Renal pelvis (tissue), 12 donors: ENCODE measurements at places on chromosomes 6 and 20. TPM values are rescaled to one million over a fixed set of nuclear protein-coding genes. Genes with fewer than 3 reads are reported as not detected.

- no peak for DNase-seq
Observed at GRCh38 chr6:4398791-4399190, 263.4 kb upstream of the ECI2 start.

GRCh38 chr6:134667111-134667510 lies 282.8 kb downstream of the ALDH8A1 start:
- DNase-seq = no peak

COL10A1 gene
- 0.21 TPM for polyA plus RNA-seq

KIF13A gene
- polyA plus RNA-seq = 40.3 TPM

PACSIN1 gene
- 0.80 TPM for polyA plus RNA-seq

GRCh38 chr6:14046476-14047068 lies 71.0 kb upstream of the CD83 start:
- no peak for DNase-seq

DNA sequence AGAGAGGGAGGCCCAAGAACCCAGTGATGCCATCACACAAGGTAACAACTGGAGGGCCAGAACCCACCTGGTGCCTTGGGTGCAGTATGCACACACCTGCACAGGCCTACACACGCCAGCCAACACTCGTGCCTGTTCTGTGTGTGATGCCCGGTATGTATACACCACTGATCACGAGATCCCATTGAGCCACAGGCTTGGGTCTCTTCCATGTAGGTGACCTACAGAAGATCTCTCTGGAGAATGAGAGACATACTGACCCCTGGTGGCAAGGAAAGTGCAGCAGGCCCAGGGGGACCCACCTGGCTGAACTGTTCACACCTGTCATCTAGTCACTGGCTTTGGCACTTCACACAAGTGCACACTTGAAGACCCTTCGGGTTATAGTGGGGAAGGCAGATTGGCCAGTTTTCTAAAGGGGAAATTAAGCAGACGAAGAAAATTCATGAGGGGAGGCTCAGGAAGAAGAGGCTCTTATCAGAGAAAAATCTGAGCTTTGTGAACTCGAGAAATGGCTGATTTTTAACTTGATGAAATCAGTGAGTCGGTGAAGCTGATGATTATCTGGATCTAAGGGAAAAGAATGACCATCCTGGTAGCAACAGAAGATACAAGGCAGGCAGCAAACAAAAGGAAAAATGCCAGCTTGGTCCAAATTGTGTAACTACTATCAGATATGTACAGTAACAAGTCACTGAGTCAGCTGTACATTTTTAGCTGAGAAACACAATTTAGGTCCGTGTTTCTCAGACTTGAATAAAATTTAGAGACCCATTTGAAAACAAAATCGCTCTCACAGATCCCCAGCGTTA lies 69.1 kb upstream of the PBOV1 start:
- DNase-seq = no peak

DNA sequence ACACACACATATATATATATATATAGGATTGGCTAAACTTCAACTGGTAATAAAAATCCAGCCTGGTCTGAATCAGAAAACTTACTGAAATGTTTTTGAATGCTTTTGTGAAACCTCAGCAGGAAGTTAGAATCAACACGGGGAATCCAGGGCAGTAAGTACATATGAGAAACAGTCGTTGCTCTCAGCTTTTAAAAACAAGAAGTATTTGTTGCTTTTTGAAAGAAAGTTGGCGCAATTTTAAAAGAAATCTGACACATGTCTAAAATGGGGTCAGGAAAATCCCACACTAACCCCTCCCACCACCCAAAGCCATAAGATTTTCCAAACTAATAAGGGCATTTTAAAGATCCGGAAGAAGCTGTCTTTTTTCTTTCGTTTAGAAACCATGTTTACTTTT lies 11.5 kb upstream of the CCDC170 start:
- peak; percentile 62 for DNase-seq

DNA sequence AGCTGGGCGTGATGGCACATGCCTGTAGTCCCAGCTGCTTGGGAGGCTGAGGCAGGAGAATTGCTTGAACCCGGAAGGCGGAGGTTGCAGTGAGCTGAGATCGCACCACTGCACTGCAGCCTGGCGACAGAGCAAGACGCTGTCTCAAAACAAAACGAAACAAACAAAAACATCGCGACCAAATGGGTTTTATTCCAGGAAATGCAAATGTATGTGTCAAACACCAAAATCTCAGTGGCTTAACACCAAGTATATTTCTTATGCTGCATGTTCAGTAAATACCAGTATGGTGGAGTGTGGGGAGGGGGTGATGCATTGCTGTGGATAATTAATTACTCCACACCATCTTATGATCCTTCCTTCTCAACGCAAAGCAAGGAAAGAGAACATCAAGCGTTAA lies 28.1 kb downstream of the ACTR5 start:
- no peak for DNase-seq

RBPJL gene
- not detected for polyA plus RNA-seq

DNA sequence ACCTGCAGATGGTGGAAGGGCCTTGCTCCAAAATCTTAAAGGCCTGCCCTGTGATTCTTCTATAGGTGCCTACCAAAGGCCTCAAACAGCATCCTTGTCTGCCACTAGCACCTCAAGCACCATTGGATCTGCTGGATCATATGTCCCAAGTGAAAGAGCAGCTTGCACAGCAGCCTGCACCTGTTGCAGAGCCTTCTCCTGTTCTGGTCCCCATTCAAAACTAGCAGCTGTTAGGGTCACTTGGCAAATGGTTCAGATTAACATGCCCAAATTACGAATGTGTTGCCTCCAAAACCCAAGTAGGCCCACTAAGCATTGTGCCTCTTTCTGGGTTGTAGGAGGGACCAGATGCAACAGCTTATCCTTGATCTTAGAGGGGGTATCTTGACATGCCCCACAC lies 99.6 kb upstream of the F13A1 start:
- DNase-seq = no peak

- DNase-seq = no peak
Observed at GRCh38 chr20:14878676-14879019, 541.2 kb upstream of the FLRT3 start.

HLA-DQA2 gene
- polyA plus RNA-seq = 0.14 TPM

GRCh38 chr6:3229566-3230178 lies 2.2 kb upstream of the TUBB2B start:
- no peak for DNase-seq

GRCh38 chr6:146050168-146050567 lies 21.3 kb downstream of the GRM1 start:
- no peak for DNase-seq

GJA1 gene
- polyA plus RNA-seq = 51.7 TPM

DNA sequence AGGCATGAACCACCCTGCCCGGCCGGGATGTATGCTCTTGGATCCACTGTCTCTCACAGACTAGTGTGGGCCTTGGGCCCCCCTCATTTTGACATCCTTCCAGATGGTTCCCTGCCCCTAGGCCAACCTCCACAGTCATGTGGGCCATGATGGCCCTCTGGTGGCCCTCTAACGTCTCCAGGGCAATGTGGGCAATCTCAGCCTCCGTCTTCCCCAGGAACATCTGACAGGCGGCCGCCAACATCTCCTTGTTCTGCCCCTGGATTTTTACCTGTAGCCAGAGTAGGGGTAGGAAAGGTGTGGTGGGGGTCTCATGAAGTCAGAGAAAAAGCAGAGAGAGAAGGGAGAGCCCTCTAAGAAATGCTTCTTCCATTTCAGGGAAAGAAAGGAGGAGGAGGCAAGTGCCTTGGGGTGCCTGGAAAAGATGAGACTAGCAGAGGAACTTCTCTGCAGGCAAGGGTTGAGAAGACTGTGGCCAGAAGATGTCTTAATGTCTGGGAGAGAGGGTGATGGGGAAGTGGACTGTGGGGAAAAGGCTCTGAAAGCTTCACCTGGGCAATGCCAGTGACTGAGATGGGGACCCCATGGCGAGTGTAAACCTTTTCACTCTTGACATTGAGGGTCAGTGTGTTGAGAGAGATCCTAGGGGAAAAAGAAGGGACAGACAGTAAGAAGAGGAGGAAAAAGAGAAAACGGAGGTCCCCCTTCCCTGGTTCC lies 1.3 kb downstream of the FLOT1 start:
- DNase-seq = no peak

PSMB9 gene
- 5.2 TPM for polyA plus RNA-seq

- DNase-seq = peak; percentile 37
Observed at GRCh38 chr6:7050872-7051779, 56.6 kb upstream of the RREB1 start.

BMP7 gene
- 91.0 TPM for polyA plus RNA-seq

DNA sequence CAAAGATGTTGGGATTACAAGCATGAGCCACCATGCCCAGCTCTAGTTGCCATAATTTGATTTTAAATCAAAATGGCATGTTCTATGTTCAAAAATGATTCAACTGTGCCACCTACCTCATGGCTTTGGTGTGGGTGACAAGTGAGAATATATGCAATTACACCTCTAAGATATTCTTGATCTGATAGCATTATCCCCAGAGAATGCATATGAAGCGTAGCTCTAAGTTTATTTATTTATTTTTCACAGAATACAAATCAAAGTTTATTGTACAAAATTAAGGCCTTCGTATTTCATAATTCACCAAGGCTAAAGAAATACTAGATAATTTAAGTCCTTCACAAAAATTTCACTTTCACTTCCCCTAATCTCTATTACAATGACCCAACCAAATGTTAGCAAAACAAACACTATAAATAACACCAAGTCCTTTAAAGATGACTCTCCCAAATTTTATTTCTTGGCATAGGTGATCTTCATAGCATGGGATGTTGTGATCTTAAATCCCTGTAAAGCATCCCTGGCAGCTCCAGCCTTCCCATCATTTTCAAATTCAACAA lies 205.9 kb upstream of the TAB2 start:
- DNase-seq = no peak

- DNase-seq = no peak
Observed at GRCh38 chr6:53043581-53043980, 21.6 kb upstream of the FBXO9 start.

DNA sequence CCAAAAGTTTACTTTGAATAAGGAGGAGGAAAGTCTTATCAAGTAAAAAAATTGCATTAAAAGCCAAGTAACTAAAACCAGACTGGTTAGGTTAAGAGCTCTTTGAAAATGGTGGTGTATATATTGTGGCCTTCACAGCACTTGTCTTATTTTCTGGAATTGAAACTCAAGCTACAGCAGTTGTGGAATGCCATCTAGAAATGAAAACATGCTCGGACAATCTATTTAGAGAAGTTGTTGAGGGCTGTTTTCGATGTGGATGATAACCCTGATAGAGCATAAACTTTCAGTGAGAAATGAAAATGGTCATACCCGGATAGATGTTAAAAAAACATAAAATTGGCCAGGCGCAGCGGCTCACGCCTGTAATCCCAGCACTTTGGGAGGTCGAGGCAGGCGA lies 47.0 kb downstream of the ARID1B start:
- DNase-seq = no peak

DNA sequence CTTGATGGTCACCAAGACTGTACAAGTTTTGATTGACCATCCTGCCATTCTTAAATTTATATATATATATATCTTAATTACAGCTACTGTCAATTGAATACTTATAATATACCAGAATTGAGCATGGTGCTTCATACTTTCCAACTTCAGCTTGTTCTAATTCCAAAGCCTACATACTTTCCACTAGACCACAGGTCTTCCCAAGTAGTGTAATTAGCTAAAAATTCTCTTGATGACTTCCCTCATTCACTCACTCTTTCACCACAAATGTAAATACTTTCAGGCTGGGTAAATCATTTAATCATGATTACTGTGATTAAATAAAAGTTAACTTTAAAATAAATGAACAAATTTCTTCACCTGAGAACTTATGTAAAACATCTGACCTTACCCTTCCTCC lies 3.4 kb downstream of the ASF1A start:
- no peak for DNase-seq

CLVS2 gene
- 0.30 TPM for polyA plus RNA-seq

SCRT2 gene
- polyA plus RNA-seq = 0.07 TPM

DNA sequence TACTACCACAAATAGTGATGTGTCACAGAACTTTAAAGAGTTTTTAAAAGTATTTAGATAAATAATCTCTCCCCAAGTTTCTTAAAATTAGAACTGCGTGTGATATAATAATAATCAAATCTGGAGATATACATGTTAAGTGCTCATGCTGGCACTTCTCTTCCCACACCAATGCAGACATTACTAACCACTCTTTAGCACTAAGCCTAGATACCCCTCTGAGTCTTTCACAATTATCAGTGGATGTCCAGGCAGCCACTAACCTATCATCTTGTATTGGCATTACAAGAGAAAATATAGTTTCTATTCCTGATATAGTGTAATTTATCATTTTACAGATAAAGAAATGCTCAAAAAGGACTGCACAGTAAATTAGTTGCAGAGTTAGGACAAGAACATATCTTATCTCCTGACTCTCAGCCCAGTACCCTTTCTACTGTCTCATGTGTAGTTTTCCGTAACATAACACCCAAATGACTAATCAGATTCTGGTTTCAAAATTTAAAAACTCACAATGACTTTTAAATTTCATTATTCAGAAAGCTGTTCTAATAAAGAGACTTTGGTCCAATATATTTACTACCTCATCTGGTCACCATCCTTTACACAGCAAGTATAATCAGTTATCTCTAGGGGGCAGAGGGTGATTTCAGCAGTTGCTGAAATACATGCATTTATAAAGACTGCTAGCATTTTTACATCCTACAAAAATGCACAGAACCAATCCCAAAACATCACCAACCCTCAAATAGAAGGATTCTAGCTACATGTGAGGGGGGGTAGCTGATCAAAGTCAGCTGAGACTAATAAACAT lies 215.5 kb upstream of the MCHR2 start:
- DNase-seq = no peak

GRCh38 chr20:36855241-36855657 lies 20.7 kb upstream of the TLDC2 start:
- no peak for DNase-seq

HLA-G gene
- polyA plus RNA-seq = 6.7 TPM

DNA sequence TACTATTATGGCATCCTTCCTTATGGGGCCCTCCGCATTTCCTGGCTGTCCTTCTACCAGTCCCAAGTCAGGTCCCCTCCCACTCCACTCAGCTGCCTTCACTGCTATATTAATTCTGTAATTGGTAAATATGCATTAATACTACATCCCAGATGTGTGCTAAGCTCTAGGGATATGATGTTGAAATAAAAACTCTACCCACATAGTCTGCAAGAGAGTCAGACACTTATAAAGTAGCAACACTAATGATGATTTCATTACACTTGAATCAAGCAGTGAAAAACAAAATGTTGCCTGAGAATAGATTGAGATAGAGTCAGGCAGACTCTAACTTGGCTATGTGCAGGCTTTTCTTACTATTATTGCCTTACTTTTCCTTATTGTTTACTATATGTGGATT lies 62.4 kb downstream of the AIG1 start:
- no peak for DNase-seq
